Stimulated activated naive CD4-positive, alpha-beta T cell treated with Interleukin-2 at 50 U/mL for 16 hours (primary cell): ENCODE measurements at places on chromosomes 5 and 9.

- DNase-seq: no peak
Observed at GRCh38 chr9:36165826-36166167, 3.4 kb upstream of the CCIN start.

- peak; percentile 40 for DNase-seq
Observed at GRCh38 chr9:19127871-19128500, 694 bp upstream of the PLIN2 start.

DNA sequence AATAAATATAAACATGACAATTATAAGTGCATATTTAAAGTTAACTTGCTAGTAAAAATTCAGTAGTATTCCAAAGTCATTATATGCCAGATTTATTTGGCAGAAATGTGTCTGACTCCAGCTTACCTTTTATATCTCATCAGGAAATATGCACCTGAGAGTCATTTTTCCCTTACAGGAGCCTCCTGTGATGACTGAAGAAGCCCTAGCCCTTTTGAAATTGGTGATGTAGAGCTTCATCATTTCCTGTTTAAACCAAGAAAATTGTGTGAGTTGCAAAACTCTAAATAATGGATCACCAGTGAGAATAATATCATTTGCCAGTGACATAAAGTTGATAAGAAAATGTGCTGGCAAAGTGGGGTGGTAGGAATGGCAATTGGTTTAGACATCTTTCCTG, 42.1 kb upstream of the CTNND2 start:
- no peak for DNase-seq

- DNase-seq: peak; percentile 17
Observed at GRCh38 chr5:55308254-55308836, 556 bp downstream of the MTREX start.

DNA sequence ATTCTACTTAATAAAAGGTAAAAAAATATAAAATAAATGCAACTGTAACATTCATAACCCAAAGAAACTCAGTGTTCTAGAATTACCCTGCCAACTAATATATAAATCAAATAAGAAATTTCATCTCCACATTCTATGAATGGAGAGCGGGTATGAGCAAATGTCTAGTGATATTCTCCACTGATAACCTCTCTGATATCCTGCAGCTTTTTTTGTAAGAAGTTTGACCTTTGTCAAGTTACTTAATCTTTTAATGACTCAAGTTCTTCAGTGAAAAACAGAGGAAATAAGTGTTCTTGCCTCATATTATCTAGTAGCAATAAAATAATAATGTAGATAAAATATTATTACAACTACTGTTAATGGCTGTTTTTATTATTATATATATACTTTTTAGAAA, 1275.6 kb upstream of the CDH9 start:
- DNase-seq: no peak

DNA sequence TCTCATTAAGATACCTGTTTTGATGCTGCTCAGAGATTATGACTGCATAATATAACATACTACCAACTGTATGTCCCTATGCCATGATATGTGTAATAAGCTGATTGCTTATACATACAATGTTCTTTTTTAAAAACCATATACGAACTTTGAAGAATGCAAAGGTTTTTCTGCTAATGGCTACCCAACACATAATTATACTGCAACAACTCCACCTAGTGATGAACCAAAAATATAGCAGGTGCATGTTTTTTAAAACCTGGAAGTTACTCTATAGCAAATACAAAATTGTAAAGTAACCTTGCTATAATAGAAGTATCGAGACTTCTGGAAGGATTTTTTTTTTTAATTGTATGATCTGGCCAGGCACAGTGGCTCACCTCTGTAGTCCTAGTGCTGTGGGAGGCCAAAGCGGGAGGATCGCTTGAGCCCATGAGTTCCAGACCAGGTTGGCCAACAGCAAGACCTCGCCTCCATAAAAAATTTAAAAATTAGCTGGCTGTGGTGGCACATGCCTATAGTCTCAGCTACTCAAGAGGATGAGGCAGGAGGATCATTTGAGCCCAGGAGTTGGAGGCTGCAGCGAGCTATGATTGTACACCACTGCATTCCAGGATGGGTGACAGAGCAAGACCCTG, 49.1 kb downstream of the HOMER1 start:
- no peak for DNase-seq

DNA sequence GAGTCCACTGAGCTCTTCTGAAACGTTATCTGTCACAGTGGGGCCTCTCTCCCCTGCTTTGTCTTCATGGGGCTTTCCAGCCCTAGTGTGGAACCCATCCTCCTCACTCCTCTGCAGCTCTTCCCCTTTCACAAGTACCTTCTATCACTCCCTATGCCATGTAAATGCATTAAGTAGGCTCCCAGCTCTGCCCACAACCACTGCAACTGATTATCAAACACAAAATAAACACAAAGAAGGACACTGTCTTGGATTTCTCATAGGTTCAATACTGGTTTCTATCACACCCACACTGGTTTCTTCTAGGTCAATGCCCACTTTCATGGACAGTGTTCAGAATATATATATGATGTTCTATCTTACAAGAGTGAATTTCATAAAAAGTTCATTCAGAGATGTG, 139.4 kb downstream of the GNAQ start:
- no peak for DNase-seq

DNA sequence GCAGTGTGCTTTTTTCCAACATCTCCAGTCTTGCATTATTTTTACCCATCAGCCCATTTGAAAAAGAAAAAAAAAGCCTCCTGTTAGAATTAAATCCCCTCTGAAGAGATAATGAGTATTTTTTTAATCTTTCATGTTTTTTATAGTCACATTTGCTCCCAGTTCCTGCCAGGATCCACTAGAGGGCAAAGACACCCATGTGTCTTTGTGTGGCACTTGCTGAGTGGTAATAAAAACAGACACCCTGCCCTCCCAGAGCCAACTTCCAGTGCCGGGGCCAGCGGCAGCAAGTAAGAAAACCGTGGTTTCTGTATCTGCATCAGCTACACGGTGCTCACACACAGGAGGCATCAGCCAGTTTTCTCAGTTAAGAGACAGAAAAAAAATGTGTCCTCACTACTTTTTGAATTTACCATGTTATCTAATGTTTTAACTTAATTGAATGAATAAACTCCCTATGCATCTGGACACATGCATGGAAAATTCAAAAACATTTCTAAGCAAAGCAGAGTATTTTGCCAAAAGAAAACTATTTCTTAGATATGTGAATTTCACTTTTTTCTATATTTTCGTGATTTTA, 70.2 kb upstream of the PLEKHG4B start:
- no peak for DNase-seq

- DNase-seq: no peak
Observed at GRCh38 chr9:126205845-126206498, 120.7 kb upstream of the MVB12B start.

- no peak for DNase-seq
Observed at GRCh38 chr5:7878381-7878873, 9.5 kb downstream of the MTRR start.

GRCh38 chr5:32474209-32474854, 29.8 kb upstream of the ZFR start:
- DNase-seq: no peak

- DNase-seq: no peak
Observed at GRCh38 chr9:112605518-112605917, 112.4 kb downstream of the INIP start.

DNA sequence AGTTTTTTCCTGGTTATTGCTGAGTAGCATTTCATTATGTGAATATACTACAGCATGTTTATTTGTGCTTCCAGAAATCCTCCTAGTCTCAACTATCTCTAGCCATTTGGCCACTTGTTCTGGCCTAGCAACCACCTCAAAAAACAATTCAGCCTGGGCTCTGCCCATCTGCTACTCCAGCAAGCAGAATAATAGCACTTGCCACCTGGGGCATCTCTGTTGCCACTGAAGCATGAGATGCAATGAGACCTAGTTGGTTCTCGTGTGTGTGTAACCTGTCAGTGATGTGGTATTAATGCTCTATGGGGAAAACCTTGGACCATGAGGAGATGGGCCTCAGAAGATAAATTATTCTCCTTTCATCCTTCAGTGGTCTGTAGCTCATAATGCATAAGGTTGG, 129.5 kb downstream of the RNF180 start:
- DNase-seq: no peak

DNA sequence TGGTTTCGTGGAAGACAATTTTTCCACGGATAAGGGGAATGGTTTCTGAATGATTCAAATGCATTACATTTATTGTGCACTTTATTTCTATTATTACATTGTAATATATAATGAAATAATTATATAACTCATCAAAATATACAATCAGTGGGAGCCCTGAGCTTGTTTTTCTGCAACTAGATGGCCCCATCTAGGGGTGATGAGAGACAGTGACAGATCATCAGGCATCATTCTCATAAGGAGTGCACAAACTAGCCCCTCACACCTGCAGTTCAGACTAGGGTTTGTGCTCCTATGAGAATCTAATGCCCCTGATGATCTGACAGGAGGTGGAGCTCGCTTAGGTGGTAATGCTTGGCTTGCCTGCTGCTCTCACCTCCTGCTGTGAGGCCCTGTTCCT, 6.4 kb downstream of the ISCA1 start:
- no peak for DNase-seq

DNA sequence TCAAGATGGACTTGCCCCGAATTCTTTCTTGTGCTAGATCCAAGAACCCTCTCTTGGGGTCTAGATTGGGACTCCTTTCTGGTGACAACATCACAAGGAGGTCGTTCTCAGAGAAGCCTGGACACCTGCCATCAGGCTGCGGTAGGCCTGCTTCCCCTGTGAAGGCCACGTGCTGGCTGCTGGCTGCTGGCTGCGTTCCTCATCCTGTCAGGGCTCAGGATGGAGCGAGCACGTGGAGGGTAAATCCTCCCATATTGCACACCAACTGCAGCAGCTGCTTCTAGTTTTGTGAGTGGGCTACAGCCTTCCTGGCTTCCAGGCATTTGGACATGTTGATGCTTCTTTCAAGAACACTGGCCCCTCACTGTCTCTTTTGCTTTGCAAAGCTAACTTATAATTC, 95.6 kb downstream of the HSPA4 start:
- DNase-seq: no peak

DNA sequence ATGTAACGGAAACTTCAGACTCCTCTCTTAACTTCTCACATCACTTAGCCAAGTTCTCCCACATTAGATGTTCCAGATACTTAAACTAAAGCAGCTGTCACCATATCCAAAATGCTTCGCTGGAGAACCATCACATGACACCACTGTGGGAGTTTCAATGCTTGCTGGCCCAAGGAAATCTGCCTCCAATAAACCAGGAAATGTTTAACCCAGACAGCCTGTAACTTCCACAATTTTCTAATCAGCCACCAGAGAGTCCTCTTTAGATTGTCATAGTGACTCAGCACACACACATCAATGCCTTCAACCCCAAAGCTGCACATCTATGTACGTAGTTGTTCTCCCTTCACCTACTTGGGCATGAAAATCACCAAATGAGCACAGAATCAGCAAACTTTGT, 118.7 kb downstream of the LPAR1 start:
- DNase-seq: no peak

DNA sequence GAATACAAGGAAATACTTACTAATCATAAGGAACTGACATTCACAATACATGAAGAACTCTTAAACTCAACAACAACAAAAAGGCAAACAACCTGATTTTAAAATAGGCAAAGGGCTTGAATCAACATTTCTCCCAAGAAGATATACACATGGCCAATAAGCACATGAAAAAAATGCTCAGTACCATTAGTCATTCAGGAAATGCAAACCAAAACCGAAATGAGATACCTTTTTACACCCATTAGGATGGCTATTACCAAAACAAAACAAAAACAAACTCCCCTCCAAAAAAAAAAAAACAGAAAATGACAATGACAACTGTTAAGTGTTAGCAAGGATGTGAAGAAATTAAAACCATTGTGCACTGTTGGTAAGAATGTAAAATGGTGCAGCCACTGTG, 104.1 kb upstream of the ZNF462 start:
- DNase-seq: no peak

DNA sequence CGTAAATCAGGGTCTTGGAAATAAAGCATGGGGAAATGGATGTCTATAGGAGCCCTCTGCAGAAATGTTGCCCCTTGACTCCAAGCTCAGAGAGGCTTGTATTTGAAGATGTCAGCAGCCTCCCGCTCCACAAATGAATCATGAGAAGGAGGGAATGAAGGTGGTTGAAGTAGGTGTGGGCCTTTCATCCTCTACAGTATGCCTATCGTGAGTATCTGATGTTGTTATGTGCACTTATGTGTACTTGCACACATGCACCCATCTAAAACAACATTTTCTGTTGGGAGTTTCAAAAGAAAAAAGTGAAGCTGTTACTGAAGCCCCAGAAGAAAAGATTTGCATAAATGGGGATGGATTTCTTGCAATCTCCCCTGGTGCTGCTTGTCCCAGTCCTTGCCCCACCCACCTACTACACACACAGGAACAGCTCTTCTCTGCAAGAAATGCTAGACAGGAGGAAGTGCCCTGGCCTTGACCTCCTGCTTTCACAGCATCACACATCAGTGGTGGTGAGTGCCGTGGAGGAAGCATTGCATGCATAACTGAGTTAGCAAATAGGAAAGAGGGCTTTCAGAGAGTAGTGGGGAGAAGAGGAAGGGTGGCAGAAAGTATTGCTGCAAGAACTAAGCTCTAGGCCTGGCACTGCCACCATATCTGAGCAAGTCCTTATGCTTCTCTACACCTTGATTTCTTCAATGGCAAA, 156.1 kb downstream of the SNX18 start:
- DNase-seq: peak; percentile 3

GRCh38 chr5:66232275-66232674, 88.2 kb downstream of the SREK1 start:
- no peak for DNase-seq
